ENCODE measurements at places on chromosomes 4 and X. TPM values are rescaled to one million over a fixed set of nuclear protein-coding genes. Genes with fewer than 3 reads are reported as not detected.
A peak's percentile ranks its signal among the peaks of the same experiment; 100 is the strongest.

DNA sequence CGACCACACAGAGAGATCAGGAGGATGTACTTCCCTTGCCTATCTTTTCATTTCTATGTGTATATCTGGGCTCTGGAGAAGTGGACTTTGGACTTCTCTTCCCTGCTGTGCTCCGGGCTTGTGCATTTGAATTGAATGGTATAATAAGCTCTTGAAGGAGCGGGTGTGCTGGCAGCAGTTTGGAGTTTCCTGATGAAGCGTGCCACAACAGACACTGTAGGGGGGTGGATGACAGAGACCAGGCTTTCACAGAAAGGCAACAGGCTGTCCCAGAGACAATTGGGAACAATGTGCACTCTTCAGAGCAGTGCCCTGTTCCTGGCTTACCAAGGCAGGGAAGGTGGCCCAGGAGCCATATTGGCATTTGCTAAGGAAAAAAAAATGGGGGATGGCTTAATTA, 170.1 kb downstream of the FRMPD4 start:
- H3K27me3 ChIP-seq = peaks cover 12% of the 10 kb centered on the region
- H3K36me3 ChIP-seq = no peaks in the 10 kb centered on the region
- H3K4me1 ChIP-seq = peaks cover 5% of the 10 kb centered on the region
- no peak for DNase-seq

Gene LRRC66
- 0.52 TPM for total RNA-seq

Gene MAD2L1
- total RNA-seq = 16.2 TPM

Gene FAM236C
- not detected for total RNA-seq

DNA sequence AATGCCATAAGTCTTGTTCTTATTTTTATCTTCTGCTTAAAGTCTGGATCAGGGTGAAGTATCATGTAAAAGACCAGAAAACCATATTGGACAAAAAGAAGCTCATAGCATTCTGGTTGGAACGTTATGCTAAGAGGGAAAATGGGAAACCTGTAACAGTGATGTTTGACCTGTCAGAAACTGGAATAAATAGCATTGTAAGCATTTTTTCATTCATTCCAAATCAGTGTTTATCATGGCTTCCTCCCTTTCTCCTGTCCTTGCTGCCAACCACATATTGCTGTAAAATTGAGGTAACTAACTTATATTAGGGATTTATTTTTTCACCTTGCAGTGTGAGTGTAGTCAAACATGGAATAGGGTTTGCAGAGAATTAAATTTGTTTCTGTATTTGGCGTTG, 23.8 kb downstream of the MOSPD2 start:
- no peak for DNase-seq
- no peaks in the 10 kb centered on the region for H3K4me1 ChIP-seq
- peaks cover 21% of the 10 kb centered on the region for H3K27me3 ChIP-seq
- H3K27ac ChIP-seq = no peak overlapping the region
- H3K4me3 ChIP-seq = no peak overlapping the region

DNA sequence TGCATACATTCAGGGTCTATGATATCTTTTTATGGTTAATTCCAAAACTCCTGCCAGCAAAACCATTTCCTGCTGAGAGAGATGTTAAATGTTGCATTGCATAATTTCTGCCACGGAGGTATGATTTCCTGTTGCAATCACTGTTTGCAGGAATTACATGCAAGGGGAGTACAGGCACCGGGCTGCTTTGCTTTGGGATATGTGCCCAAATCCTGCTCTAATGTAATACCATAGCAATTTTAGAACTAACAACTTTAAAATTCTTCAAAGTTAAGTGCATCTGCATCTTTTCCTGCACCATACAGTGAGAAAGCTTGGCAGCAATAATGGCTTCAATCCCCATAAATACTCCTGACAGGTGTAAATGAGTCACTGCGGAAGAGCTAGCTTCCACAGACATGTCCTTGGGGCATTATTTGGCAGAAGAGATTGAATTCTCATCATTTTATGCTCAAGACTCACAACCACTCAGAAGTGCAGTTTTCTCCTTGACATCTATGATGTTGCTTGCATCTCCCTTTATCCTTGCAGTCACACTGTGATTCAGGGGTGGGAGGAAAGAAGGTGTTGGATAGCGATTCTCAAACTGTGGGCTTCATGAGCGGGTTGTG, 29.6 kb downstream of the TRIM2 start:
- no peaks in the 10 kb centered on the region for H3K27me3 ChIP-seq
- peak overlapping the region; percentile 47 for H3K27ac ChIP-seq
- H3K36me3 ChIP-seq = peaks cover 6% of the 10 kb centered on the region
- peak; percentile 95 for DNase-seq

DNA sequence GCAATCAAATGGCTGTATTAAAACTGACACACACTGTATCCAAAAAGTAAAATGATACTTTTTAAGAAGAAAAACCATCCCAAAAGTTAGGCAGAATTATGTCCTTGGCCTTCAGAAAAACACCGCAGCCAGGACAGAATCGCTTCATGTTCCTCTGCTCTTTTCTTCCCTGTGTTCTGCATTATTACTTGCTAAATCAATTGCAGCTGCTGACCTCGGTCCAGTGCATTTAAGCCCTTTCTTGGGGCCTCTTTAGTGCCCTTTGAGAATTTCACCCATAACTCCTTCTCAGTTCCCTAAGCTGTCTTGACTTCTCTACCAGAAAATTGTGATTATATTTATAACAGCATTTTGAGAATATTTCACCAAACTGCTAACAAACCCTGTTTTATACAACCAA, 696.9 kb downstream of the PCDH7 start:
- no peaks in the 10 kb centered on the region for H3K36me3 ChIP-seq
- no peaks in the 10 kb centered on the region for H3K27me3 ChIP-seq
- no peaks in the 10 kb centered on the region for H3K4me1 ChIP-seq
- no peak overlapping the region for H3K4me3 ChIP-seq

DNA sequence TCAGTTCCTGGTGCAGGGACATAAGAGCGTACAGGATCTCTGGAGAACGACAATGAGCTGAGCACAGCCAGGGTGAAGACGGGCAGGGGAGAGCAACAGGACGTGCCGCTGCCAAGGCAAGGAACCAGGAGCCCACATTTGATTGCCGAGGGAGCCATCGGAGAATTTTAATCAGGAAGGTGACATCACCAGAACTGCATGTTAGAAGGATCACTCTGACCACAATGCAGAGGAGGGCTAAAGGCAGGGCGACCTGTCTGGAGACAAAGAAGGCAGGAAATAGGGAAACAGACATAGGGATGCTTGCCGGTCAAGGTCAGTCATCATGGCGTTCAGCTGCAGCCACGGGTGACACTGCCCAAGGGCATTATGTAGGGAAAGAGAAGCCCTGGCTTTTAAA, 81.4 kb downstream of the RBM47 start:
- H3K27ac ChIP-seq = no peak overlapping the region
- no peaks in the 10 kb centered on the region for H3K36me3 ChIP-seq
- H3K4me1 ChIP-seq = peaks cover 15% of the 10 kb centered on the region
- DNase-seq = no peak
- H3K27me3 ChIP-seq = no peaks in the 10 kb centered on the region
- H3K4me3 ChIP-seq = no peak overlapping the region

Gene HDX
- 6.4 TPM for total RNA-seq

- peak; percentile 13 for DNase-seq
- peaks cover 12% of the 10 kb centered on the region for H3K4me1 ChIP-seq
- peak overlapping the region; percentile 55 for H3K27ac ChIP-seq
- H3K36me3 ChIP-seq = no peaks in the 10 kb centered on the region
- H3K4me3 ChIP-seq = peak overlapping the region; percentile 70
- no peaks in the 10 kb centered on the region for H3K27me3 ChIP-seq
Measured at GRCh38 chr4:57854748-57855147, 744.6 kb upstream of the IGFBP7 start.

DNA sequence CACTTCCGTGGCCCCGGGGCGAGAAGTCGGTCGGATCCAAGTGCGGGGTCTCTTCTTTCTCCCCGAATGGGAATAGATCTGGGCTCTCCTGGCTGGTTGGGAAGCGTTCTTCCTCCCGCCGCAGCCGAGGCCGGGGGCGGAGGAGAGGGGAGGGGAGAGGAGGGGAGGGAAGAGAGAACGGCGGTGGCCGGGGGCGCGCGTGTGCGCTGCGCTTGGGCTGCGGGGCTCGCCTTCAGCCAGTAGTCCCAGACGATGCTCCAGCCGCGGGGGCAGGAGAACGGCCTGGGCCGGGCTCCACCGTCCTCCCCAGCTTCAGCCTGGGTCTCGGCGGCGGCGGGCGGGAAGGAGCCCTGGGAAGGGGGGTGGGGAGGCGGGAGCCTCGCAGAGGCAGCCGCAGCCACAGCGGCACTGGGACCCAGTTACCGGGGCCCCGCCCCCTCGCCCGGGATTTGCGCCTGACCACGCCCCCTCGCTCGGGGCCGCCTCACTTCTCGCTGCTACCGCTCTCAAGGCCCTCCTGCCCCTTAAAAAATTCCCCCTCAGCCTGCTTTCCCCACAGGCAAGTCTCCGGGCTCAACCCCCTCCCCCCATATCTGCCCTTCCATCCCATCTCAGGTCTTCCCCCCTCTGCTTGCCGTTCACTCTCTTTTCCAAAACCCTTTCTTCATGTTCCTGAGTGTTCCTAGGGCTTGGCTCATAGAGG, at the start of gene FGD1:
FGD1 (minus strand) TSS at position 421 of the 703 bp plus-strand sequence. CDS start 802 bp downstream, outside the sequence.
- H3K27ac ChIP-seq = peak within 1 kb of the TSS; percentile 40
- no peaks in the 10 kb centered on the region for H3K4me1 ChIP-seq
- H3K27me3 ChIP-seq = peaks cover 59% of the 10 kb centered on the region
- H3K36me3 ChIP-seq = no peaks in the 10 kb centered on the region
- DNase-seq = peak; percentile 58
- H3K4me3 ChIP-seq = peak within 1 kb of the TSS; percentile 74

- H3K4me1 ChIP-seq = no peaks in the 10 kb centered on the region
- H3K4me3 ChIP-seq = no peak overlapping the region
- H3K27me3 ChIP-seq = peaks cover 57% of the 10 kb centered on the region
- no peak overlapping the region for H3K27ac ChIP-seq
- no peak for DNase-seq
Measured at GRCh38 chrX:41935832-41936231, 12.5 kb upstream of the CASK start.

- no peaks in the 10 kb centered on the region for H3K27me3 ChIP-seq
- peak; percentile 46 for DNase-seq
- H3K4me1 ChIP-seq = no peaks in the 10 kb centered on the region
- H3K36me3 ChIP-seq = no peaks in the 10 kb centered on the region
Measured at GRCh38 chrX:27336466-27337091, 126.6 kb downstream of the PPP4R3C start.

- peaks cover 5% of the 10 kb centered on the region for H3K4me1 ChIP-seq
- no peak for DNase-seq
- H3K36me3 ChIP-seq = no peaks in the 10 kb centered on the region
Measured at GRCh38 chr4:186258216-186258811, 7.7 kb upstream of the F11 start.

DNA sequence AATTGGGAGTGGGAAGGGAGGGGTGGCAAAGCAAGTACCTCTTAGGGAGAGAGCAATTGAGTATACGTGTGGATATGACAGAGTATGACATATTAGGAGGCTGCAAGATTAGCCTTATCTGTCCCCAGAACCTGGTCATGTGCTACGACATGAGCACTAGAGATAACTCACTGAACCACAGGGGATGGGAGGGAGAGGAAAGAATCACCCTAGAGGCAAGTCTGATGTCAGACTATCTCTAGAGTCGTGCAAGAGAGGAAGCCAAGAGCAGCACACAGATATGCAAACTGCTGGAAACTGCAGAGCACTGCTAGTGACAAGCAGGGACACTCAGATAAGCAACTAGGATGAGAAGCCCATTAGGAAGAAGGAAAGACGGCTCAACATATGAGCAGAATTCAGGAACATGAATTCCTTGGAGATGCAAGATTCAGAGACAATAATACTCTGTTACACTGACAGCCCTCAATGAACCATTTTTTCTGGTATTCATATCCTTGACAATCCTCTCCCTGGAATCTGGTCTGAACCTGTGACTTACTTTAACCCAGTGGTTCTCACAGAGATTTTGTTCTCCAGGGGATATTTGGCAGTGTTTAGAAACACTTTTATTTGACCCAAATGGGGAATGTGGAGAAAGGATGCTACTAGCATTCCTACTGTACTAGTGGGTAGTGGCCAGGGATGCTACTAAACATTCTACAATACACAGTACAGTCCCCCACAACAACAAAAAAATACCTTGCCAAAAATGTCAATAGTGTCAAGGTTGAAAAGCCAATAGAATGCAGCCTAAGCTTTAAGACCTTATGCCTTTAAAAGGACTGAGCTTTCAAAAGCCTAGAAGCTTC, 84.0 kb upstream of the BMP2K start:
- H3K4me1 ChIP-seq = peaks cover 21% of the 10 kb centered on the region
- H3K36me3 ChIP-seq = no peaks in the 10 kb centered on the region
- H3K4me3 ChIP-seq = no peak overlapping the region
- DNase-seq = no peak
- H3K27ac ChIP-seq = no peak overlapping the region

- no peak overlapping the region for H3K4me3 ChIP-seq
- H3K27me3 ChIP-seq = no peaks in the 10 kb centered on the region
- H3K27ac ChIP-seq = no peak overlapping the region
- no peak for DNase-seq
- no peaks in the 10 kb centered on the region for H3K36me3 ChIP-seq
Measured at GRCh38 chr4:167688660-167689142, 403.6 kb upstream of the ANXA10 start.

Gene NXF3
- not detected for total RNA-seq

Gene TMEM35A
- total RNA-seq = not detected

Gene EFHC2
- not detected for total RNA-seq

- no peak overlapping the region for H3K4me3 ChIP-seq
- peaks cover 12% of the 10 kb centered on the region for H3K4me1 ChIP-seq
- peaks cover 6% of the 10 kb centered on the region for H3K36me3 ChIP-seq
- H3K27ac ChIP-seq = no peak overlapping the region
- no peak for DNase-seq
Measured at GRCh38 chr4:77852892-77853495, 9.6 kb upstream of the MRPL1 start.

DNA sequence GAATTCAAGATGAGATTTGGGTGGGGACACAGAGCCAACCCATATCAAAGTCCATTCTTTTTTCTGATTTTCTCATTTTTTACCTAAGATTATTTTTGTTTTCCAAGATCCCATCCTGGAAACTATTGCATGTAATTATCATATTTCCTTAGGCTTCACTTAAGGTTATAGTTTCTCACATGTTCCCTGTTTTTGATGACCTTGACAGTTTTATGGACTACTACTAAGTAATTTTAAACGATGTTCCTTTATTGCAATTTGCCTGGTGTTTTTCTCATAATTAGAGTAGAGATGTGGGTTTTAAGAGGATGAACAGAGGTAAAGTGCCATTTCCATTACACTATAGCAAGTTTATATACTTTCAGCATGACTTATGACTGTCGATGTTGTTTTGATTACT, 795.1 kb downstream of the FAT4 start:
- DNase-seq = no peak
- H3K4me3 ChIP-seq = no peak overlapping the region
- no peak overlapping the region for H3K27ac ChIP-seq

Gene FDCSP
- not detected for total RNA-seq

Gene SPANXA1
- not detected for total RNA-seq

Gene MAGEH1
- not detected for total RNA-seq

DNA sequence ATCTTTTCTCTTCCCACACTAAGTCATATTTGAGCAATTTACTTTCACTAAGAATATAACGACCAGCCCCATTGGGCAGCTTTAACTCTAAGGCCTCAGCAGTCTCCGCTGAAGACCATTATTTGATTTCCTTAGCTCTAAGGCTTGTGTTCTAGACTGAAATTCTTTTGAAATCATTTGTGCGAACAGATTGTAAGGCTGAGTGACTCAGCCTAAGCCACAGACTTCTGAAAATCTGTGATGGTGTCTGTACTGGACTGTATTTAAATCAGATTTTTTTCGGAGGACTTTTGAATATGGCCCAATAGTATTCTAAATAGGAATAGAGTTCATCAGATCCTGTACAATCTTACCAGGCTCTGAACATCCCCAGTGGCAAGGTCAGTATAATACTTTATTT, 150.3 kb upstream of the TECRL start:
- H3K27ac ChIP-seq = peak overlapping the region; percentile 83
- H3K4me3 ChIP-seq = no peak overlapping the region
- H3K27me3 ChIP-seq = no peaks in the 10 kb centered on the region
- H3K36me3 ChIP-seq = peaks cover 6% of the 10 kb centered on the region
- DNase-seq = peak; percentile 13
- H3K4me1 ChIP-seq = peaks cover 16% of the 10 kb centered on the region

Gene PRDM8
- 4.9 TPM for total RNA-seq

Gene RASGEF1B
- total RNA-seq = 5.4 TPM

Measured in MCF 10A (cell line).